ENCODE measurements at places on chromosomes 1 and 21.

GRCh38 chr1:1205769-1206375 lies 520 bp downstream of the TNFRSF18 start:
- no peak for DNase-seq

GRCh38 chr21:26835027-26835713 lies 10.0 kb downstream of the ADAMTS1 start:
- no peak for DNase-seq

DNA sequence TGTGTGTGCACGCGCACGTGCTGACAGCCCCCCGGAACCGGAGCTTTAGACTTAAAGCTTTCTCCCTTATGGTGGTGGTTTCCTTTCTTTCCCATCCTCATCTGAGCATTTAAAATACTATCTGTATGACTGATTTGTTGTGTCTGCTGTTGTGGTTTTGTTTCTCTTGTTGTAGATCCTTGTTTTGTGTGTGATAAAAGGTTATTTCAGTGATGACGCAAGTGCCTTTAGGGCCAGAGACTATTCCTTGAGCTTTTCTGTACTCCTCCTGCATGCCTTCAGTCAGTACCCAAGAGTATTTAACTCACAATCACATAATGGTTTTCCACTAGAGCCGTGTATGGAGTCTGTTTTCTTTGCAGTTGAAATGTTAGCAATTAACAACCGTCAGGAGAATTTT lies 45.4 kb downstream of the LCA5L start:
- DNase-seq: no peak

GRCh38 chr1:17400725-17401341 lies 28.8 kb downstream of the PADI6 start:
- DNase-seq: no peak

- DNase-seq: no peak
Measured at GRCh38 chr1:56915960-56916359, 49.9 kb downstream of the C8B start.

GRCh38 chr1:157008502-157008901 lies 37.0 kb downstream of the ARHGEF11 start:
- no peak for DNase-seq

- DNase-seq: no peak
Measured at GRCh38 chr1:115828101-115829022, 12.6 kb downstream of the NHLH2 start.

- no peak for DNase-seq
Measured at GRCh38 chr1:242456726-242457269, 67.7 kb downstream of the PLD5 start.

GRCh38 chr1:221430152-221430960 lies 311.5 kb downstream of the DUSP10 start:
- peak; percentile 1 for DNase-seq

DNA sequence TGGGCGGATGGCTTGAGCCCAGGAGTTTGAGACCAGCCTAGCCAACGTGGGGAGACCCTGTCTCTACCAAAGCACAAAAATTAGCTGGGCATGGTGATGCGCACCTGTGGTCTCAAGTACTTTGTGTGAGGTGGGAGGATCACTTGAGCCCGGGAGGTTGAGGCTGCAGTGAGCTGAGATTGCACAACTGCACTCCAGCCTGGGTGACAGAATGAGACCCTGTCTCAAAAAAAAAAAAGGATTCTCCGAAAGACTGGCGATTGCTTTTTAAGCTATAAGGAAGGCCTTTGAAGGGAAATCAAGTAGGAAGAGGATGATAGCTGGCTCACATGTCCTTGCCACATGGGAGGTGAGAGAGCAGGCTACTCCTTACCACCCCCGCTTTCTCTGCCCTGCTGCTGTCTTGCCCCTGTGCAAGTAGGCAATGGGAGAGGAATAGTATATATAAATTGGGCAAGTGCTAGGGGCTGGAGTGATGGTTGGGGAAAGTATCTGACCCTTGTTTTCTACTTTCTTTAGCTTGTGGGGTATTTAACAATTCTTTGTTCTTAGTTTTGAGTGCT lies 3.8 kb upstream of the LAMTOR5 start:
- no peak for DNase-seq

- DNase-seq: no peak
Measured at GRCh38 chr1:47725000-47725473, 272.1 kb downstream of the TRABD2B start.

DNA sequence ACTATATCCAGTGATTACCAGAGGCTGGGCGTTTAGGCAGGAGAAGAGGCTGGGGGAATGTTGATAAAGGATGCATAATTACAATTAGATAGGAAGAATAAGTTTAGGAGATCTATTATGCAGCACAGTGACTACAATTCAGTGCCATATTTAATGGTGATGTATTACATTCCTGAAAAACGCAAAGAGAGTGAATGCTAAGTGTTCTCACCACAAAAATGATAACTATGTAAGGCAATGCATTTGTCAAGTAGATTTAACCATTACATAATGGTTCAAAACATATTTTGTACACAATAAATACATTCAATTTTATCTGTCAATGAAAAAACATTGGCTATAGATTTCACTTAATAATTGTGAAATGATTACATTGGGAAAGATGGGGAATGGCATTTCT lies 548.9 kb downstream of the NUF2 start:
- DNase-seq: no peak

DNA sequence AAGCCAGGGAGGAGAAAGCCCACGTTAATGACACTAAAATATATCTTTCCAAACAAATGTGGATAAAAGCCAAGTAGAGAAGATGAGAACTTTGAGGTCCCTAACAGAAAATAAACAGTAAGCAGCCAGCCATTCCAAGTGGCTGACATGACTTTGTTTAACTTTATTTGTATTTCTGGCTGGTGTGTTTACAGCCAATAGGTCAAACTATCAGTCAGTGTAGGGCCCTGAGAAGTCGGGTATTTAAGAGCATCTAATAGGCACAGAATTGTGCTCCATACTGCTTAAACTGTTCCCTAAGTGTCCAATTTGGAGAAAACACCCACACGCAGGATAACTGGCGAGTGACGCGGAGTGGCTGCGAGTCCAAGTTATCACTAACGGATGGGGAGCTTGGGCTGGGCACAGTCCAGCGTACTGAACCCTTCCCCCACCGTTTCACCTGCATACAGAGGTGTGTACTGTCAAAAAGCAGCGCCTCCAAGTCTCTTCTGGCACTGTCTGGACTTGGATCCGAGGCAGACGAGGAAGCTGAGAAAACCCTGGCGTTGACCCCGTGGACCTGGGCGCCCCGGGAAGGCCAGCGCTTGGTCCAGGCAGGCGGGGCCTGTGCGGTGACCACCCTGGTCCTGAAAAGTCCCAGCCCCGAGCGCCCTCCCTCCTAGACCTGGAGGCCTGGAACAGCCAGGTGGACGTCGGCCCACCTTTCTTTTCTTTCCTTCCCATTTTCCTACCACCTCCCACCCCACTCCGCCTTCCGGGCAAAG lies 662 bp upstream of the LGALS8 start:
- DNase-seq: no peak

GRCh38 chr1:22870201-22870871 lies 102.3 kb downstream of the LACTBL1 start:
- DNase-seq: no peak

GRCh38 chr1:227939791-227940771 lies 7.7 kb downstream of the WNT9A start:
- DNase-seq: no peak

- DNase-seq: no peak
Measured at GRCh38 chr1:50493710-50494109, 70.5 kb upstream of the DMRTA2 start.

DNA sequence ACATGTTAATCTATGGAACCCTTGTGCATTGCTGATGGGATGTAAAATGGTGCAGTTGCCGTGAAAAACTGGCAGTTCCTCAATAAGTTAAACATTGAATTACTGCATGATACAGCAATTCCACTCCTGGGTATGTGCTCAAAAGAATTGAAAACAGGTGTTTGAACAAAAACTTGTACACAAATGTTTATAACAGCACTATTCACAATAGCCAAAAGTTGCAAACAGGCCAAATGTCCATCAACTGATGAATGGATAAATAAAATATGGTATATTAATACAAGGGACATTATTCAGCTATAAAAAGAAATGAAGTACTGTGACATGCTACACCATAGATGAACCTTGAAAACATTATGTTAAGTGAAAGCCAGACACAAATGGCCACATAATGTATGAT lies 17.7 kb upstream of the SRSF10 start:
- no peak for DNase-seq

GRCh38 chr1:42686418-42686817 lies 4.2 kb downstream of the YBX1 start:
- DNase-seq: peak; percentile 91

DNA sequence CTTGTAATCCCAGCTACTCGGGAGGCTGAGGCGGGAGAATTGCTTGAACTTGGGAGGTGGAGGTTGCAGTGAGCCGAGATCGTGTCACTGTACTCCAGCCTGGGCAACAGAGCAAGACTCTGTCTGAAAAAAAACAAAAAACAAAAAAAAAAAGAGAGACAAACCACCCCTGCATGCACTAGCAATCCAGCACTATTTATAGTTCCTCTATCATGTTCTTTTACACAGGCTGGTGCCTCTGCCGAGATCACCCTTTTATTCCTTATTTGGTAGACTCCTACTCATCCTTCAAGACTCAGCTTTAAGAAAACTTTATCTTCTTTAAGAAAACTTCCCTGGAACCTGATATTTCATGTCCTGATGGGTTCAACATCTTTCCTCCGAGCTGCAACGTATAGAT lies 10.8 kb downstream of the FMO5 start:
- DNase-seq: no peak

- no peak for DNase-seq
Measured at GRCh38 chr1:187390215-187390818, 561.6 kb downstream of the PLA2G4A start.

DNA sequence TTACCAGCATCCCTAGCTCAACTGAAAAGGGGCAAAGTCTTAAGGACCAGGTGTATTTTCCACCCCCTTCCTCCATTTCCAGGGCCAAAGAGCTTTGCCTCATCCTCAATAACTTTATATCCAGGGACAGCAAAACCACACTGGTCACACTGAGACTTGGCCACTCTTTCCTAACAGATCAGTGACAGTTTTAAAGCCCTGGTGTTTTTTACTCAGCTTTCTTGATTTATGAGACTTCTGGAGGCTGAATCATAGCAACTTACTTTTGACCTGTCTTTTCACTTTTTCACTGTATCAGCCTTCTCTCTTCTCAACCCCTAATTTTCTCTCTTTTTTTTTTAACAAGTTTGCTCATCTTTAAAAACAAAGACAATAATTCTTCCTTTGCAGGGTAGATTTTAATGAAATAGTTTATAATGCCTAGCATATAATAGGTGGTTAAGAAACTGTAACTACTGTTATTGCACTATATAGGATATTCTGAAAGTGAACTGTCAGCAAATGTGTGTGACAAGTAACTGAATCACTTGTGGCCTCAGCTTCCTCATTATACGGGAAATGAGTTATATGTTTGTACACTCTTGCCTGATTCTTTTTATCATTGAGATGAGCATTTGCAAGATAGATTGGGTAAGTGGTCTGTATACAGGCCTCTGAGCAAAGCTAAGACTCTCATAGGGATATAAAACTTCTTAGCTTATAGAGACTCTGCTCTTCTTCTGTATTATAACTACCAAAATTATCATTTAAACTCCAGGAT lies 19.7 kb upstream of the DYNLT5 start:
- no peak for DNase-seq

- peak; percentile 51 for DNase-seq
Measured at GRCh38 chr1:159937054-159937750, 8.2 kb downstream of the IGSF9 start.

DNA sequence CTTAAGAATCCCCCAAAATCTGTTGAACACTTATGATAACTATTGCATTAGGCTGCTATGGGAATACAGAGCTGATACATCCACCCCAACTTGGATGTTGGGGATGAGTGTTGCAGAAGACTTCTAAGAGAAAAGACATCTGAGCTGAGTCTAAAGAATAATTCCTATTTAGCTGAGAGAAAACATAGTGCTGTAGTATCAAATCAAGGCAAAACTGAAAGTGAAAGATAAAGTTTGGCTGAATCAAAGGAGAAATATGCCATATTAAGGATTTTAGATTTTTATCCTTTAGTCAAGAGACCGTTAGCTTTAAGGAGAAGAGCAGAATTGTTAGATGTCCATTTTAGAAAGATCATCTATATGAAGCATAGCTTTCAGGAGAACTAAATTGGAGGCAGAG lies 726.9 kb upstream of the PTBP2 start:
- no peak for DNase-seq

GRCh38 chr1:211541278-211541677 lies 37.7 kb downstream of the SLC30A1 start:
- DNase-seq: no peak

Measured in hematopoietic multipotent progenitor cell treated with erythropoietin and hydrocortisone succinate and interleukin-3 and kit ligand, for 8 days (in vitro differentiated cells).